ENCODE measurements at places on chromosomes 3 and 15. TPM values are rescaled to one million over a fixed set of nuclear protein-coding genes. Genes with fewer than 3 reads are reported as not detected.
A peak's percentile ranks its signal among the peaks of the same experiment; 100 is the strongest.

GRCh38 chr15:57334257-57334656 lies 42.0 kb upstream of the CGNL1 start:
- no peak for DNase-seq

DNA sequence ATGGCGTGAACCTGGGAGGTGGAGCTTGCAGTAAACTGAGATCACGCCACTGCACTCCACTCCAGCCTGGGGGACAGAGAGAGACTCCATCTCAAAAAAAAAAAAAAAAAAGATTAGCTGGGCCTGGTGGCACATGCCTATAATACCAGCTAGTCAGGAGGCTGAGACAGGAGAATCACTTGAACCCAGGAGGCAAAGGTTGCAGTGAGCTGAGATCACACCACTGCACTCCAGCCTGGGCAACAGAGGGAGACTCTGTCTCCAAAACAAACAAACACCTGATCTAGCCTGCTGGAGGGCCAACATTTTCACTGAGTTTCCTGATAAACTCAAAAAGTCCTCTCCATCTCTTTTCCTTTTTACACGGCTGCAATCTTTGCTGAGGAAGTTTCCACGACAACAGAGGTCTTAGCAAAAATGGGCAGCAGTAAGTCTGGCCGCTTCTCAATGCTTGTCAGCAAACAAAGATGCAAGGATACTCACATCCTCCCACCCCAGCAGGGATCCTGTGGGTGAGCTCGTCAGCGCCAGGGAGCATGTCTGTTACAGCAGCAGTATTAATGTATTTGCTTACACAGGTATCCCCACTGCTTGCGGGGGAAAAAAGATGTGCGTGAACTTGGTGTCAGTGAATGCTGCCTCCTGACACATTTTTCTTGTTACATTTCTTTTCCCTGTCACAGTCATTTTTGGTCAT lies 21.0 kb upstream of the CCDC174 start:
- no peak for DNase-seq

DNA sequence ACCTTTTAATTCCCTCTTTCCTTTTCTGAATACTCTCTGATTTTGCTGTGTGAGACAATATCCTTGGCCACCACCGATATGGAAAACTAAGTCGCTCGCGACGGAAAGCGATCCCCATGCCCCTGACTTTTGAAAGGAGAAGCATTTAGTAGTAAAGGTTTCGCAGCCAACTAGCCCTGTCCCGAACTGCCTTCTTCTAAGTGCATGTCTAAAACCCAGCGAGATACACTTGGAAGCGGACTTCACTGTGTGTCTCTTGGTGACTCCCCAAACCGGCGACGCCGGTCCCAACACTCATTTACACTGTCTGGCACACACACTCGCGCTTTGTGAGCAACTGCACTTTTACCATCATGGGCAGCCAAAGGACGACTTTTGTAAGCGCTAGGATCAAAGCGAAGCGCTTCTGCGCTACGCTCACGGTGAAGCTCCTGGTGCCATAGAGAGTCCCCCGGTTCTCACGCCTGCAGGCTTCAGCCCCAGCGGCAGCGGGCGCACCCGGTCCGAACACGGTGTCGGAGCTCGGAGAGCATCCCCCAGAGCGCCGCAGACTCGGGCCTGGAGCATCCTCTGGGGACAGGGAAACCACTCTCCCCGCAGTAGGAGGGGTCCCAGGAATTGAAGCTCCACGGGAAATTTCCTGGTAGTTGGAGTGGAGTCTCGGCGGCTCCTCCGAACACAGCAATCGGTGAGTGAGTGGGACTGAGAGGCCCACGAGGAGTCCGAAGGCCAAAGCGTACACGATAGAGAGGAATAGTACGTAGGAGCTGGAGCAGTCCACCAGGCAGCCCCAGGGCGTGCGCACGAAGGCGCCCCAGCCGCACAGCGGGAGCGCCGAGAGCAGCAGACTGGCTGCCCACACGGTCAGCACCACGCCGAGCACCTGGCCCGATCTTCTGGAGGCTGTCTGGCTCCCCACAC lies 1.4 kb downstream of the GPR149 start:
- no peak for DNase-seq

DNA sequence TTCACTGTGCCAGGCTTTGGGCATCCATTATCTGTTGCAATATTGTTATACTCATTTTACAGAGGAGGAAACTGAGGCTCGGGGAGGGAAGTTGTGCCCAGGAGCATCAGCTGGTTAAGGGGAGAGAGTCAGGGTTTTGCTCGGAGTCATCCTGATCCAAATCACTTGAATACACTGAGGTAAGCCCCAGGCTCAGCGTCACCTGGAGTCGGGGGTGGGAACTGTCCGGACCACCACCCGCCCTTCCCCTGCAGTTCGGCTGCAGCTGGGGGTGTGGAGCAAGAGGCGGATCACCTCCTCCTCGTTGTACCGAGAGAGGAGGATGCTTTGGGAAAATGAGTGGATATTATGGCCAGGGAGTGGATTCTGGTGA lies 646 bp downstream of the HRH1 start:
- DNase-seq, result no peak

- no peak for DNase-seq
Measured at GRCh38 chr15:34644061-34644460, 60.6 kb upstream of the GOLGA8B start.

DNA sequence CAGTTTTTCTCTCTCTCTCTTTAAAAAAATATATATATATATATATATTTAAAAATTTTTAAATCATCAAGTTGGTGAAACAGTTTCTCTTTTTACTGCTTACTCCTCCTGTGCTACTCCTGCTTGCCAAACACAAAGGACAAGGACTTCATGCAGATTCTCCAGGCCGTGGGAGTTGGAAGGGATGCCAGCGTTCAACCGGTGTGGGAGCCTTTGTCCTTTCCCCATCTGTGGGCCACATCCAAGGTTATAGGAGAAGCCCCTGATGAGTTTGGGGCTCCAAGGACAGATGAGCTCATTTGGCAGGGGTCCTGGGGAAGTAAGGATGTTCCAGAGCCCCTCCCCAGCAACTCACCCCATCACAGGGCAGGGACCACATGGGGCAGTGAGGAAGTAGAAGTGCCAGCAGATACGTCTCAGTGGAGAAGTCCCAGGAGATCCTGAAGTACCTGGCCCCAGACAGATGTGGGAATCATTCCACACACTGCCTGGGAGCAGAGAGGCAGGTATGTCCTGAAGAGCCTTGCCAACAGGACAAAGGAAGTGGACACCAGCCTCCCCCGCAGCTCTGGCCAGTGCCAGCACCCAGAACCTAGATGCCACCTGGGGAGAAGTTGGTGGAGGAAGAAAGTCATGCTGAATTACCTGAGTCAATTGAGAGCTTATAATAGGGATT lies 36.6 kb downstream of the CCK start:
- no peak for DNase-seq

GRCh38 chr3:69542089-69542804 lies 156.4 kb upstream of the FRMD4B start:
- no peak for DNase-seq

- DNase-seq, result no peak
Measured at GRCh38 chr3:155778462-155778861, 27.6 kb downstream of the C3orf33 start.

- no peak for DNase-seq
Measured at GRCh38 chr15:48695088-48695826, 49.7 kb upstream of the FBN1 start.

DNA sequence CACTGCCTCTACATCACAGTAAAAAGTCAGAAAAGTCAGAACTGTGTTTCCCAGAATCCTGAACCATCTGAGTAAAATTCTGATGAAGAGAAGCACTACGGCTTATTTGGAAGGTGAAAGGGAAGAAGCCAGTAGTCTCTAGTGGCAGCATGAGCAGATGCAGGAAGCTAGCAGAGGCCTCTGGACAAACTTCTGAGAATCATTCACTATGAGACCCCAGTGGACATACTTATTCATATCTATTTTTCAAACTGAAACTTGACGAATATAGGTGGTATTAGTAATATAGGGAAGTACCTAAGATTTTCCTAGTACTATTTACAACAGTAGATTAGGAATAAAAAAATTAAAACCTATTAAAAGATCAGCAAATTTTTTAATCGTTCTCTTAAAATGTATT lies 272.8 kb upstream of the TTC14 start:
- DNase-seq, result no peak

DNA sequence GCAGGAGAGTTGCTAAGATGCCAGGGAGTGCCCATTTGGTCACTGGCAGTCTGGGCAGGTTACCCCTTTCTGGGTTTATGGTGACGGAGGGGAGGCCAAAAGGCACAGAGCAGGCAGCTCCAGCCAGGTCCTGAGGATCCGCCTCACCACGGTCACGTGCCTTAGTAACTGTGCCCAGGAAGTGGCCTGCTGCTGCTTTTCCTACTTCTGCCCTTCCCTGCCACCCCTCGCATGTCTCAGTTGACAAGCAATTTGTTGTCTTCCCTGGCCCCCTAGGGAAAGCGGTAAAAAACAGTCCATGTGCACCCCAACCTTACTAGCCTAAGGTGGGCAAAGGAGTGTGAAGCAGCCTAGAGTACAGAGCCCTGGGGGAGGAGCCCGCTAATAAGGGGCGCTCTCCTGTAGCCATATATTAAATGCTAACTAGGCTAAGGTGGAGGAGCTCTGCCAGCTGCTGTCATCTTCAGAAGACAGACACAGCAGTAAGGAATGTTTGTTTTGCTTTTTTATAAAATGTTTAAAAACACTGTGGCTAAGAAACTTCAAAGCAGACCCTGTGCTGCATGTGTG lies 9.1 kb upstream of the LIPH start:
- no peak for DNase-seq

GRCh38 chr3:132016061-132017041 lies 18.5 kb downstream of the CPNE4 start:
- DNase-seq, result no peak

GRCh38 chr3:21433751-21434150 lies 317.3 kb downstream of the ZNF385D start:
- DNase-seq, result no peak

GRCh38 chr3:136512381-136512780 lies 239.8 kb downstream of the STAG1 start:
- no peak for DNase-seq

DNA sequence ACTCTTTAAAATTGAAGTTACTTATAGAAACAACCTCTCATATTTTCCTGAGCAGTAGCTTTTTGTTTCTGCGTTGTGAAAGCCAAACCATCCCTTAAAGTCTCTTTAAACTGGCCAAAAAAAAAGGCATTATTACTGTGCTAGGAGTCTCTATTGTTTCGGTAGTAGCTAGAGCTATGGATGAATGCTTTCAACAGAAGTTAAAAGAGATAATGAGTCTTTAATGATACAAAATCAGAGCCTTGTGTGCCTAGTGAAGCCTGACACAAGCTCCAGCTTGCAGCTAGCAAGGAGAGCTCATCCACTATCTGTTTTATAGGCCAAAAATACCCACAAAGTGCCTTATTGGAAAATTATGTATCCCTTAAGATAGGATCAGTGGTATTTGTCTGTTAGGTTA lies 360.4 kb upstream of the CDIN1 start:
- no peak for DNase-seq

DNA sequence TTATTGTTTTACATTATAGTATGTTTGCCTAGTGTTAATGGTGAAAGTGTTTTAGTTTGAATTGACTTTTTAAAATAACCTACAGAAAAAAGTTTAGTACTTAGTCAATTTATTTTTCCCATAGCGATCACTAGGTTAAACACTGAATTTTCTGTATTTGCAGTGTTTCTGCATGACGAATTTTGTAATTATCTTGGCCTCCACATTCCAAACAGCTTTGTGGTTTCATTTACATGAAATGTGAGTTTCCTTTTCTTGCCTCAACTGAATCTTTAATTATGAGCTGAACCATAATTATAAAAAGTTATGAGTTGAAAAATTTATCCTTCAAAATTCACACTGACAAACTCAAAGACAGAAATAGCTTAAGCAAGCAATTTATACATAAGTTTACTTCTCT lies 235.5 kb downstream of the CTNNB1 start:
- DNase-seq, result no peak

DNA sequence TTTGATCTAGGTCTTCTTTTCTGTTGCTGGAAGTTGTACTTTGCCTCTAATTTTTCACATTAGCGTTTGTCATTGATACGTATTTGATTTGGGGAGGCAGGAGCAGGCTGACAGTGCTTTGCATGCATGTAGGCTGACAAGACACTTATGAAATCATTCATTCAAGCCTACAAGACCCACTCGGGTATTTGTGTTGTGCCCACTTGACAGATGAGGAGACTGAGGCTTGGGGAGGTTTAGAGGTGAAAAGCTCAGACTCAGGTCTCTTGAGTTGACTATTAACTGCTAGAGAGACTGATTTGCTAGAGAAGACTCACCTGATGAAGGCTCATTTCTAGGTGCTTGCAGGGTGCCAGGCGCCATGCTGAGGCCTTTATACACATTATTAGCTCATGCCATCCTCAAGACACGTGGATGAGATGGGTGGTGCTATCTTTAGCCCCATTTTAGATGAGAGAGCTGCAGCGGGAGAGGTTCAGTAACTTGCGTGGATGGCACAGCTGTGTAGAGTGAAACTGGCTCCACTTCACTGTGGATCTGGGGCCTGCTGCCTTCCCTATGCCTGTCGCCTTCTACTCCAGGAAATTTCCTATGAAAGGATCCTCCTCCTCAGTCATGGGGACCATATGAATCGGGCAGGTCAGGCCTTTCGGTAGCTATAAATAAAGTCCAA lies 192.7 kb downstream of the ITPR1 start:
- no peak for DNase-seq

- no peak for DNase-seq
Measured at GRCh38 chr15:80562033-80562432, 133.1 kb upstream of the ABHD17C start.

GRCh38 chr3:160065786-160066185 lies 77.2 kb downstream of the IL12A start:
- DNase-seq, result no peak

GRCh38 chr3:122758877-122759560 lies 34.6 kb downstream of the HSPBAP1 start:
- no peak for DNase-seq

DNA sequence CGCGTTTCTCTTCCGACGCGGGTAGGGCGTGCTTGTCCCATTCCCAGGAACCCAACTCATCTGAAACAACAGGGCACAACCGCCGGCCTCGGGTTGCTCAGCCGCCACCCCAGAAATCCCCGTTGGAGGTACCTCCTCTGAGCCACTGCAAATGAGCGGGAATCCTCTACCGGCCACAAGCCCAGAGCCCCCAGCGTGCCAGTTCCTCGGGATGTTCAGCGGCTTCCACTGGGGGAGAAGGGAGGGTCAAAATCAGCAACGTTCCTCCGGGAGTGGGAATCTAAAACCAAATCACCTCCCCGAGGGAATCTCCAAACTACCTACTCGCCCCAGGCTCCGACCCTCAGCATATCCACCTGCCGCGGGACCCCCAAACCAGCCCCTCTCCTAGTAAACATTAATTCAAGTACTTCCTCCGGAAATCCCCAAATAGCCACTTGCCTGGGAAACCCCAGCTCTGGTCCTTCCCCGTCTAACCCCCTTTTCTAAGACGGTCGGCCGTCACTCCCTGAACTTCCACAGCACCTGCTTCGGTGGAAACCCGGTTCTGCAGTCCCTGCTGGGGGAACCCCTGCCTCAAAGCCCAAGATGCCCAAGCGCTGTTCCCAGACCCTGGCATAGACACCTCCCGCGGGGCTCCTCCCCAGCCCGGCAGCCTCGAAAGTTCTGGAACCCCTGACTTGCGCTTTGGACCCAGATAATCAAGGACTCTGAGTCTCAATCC lies 887 bp downstream of the OXTR start:
- DNase-seq, result peak; percentile 12

The NAALADL2 gene
- total RNA-seq, result not detected

The PTPN23 gene
- 29.7 TPM for total RNA-seq

The ZBTB47 gene
- 1.0 TPM for total RNA-seq

The ACTRT3 gene
- 0.76 TPM for total RNA-seq

The APEH gene
- total RNA-seq, result 141 TPM

The UBXN7 gene
- 61.1 TPM for total RNA-seq

The FILIP1L gene
- total RNA-seq, result 0.10 TPM

The IQSEC1 gene
- total RNA-seq, result 43.8 TPM

The ITIH1 gene
- total RNA-seq, result not detected

The BUB1B gene
- 88.8 TPM for total RNA-seq

The HHLA2 gene
- 1.6 TPM for total RNA-seq

The CHRM5 gene
- total RNA-seq, result not detected

The UNC13C gene
- total RNA-seq, result not detected

Measured in activated CD4-positive, alpha-beta memory T cell treated with anti-CD3 and anti-CD28 coated beads for 36 hours (primary cell).